ENCODE measurements at places on chromosomes 5 and 9. TPM values are rescaled to one million over a fixed set of nuclear protein-coding genes. Genes with fewer than 3 reads are reported as not detected.

DNA sequence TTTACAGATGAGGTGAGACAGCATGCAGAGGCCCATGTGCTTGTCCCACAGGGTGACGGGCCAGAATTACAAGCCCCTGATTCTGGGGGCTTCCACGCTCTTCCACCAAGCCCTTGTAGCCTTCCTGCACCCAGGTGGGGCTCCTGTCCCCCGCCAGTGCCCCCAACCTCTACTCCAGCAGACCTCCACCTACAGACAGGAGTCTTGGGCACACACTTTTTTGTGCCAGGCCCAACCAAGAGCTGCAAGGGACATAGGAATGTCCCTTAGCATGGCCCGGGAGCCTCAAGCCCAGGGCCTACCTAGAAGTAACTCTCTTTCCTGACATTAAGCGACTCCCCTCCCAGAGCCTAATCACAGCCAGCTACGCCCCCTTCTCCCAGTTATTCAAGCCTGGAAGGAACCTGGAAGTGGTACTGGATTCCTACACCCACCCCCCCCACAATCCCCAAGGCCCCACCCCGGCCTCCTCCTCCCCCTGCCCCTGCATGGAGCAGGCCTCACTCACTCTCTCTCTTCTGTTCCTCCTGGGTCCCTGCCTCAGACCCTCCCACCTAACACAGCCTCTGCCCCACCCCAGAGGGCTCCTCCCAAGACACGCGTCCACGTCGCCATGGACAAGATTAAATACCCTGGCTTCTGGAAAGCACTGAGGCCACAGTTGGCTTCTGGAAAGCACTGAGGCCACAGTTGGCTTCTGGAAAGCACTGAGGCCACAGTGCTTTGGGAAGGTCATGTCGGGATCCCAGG lies 30.5 kb downstream of the ADAMTS2 start:
- no peaks in the 10 kb centered on the region for H3K36me3 ChIP-seq
- no peaks in the 10 kb centered on the region for H3K27me3 ChIP-seq
- peak overlapping the region; percentile 84 for H3K27ac ChIP-seq
- peaks cover 9% of the 10 kb centered on the region for H3K4me1 ChIP-seq
- DNase-seq = no peak

DNA sequence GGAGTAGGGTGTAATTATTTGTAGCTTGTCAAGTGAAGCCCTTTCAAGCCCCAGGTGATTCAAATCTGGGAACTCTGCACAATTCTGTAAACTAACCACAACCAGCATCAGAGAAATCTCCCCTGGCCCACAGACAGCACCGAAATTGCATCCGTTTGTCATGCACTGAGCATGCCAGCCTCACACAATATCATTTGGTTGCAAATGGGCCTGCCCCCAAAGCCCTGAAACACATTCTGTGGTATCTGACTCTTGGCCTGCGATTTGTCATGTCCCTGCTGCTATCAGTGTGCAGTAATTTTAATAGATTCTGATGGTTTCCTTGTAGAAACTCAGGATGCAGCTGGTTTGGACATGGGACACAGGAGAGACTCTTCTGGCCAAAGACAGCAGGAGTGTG lies 35.3 kb downstream of the SNX24 start:
- no peak overlapping the region for H3K4me3 ChIP-seq
- H3K36me3 ChIP-seq = no peaks in the 10 kb centered on the region
- H3K27ac ChIP-seq = no peak overlapping the region
- H3K27me3 ChIP-seq = no peaks in the 10 kb centered on the region

- no peaks in the 10 kb centered on the region for H3K4me1 ChIP-seq
- H3K27me3 ChIP-seq = no peaks in the 10 kb centered on the region
- no peak overlapping the region for H3K27ac ChIP-seq
- no peaks in the 10 kb centered on the region for H3K36me3 ChIP-seq
- no peak overlapping the region for H3K4me3 ChIP-seq
- no peak for DNase-seq
Observed at GRCh38 chr5:78896132-78896531, 89.0 kb downstream of the ARSB start.

DNA sequence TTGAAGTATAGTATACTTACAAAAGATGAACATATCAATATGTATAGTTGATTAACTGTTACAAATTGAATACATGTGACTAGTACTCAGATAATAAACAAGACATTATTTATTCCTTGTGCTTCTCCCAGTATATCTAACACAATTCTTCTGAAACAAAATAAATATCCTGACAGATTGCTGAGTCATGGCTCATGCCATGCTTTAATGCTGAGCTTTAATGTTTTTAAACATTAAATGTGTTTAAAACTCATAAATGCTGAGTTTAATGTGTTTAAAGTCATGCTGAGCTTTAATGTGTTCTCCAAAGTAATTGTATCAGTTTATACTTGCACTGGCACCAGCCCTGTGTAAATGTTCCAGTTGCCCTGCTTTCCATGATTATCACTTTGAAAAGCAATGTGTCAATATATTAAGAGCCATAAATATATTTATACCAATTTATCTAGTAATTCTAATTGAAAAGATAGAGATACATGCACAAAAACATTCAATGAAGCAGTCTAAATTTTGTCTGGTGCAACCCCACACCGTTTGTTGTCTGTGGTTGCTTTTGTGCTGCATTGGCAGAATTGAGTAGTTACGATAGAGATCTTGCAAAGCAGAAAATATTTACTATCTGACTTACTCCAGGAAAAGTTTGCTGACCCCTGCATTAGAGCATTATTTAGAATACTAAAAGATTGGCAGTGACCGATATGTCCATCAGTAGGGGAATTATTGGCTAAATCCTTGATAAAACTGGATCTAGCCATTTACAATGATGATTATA lies 15.7 kb downstream of the KIAA1958 start:
- H3K4me1 ChIP-seq = peaks cover 17% of the 10 kb centered on the region
- no peak for DNase-seq
- H3K27ac ChIP-seq = no peak overlapping the region
- no peak overlapping the region for H3K4me3 ChIP-seq
- H3K27me3 ChIP-seq = no peaks in the 10 kb centered on the region

- no peak overlapping the region for H3K4me3 ChIP-seq
- no peaks in the 10 kb centered on the region for H3K36me3 ChIP-seq
- no peak for DNase-seq
- no peaks in the 10 kb centered on the region for H3K4me1 ChIP-seq
Observed at GRCh38 chr5:11851965-11852716, 52.1 kb downstream of the CTNND2 start.

- H3K4me1 ChIP-seq = no peaks in the 10 kb centered on the region
- peak; percentile 21 for DNase-seq
- no peak overlapping the region for H3K4me3 ChIP-seq
Observed at GRCh38 chr9:108467653-108468324, 388.0 kb downstream of the ACTL7B start.

DNA sequence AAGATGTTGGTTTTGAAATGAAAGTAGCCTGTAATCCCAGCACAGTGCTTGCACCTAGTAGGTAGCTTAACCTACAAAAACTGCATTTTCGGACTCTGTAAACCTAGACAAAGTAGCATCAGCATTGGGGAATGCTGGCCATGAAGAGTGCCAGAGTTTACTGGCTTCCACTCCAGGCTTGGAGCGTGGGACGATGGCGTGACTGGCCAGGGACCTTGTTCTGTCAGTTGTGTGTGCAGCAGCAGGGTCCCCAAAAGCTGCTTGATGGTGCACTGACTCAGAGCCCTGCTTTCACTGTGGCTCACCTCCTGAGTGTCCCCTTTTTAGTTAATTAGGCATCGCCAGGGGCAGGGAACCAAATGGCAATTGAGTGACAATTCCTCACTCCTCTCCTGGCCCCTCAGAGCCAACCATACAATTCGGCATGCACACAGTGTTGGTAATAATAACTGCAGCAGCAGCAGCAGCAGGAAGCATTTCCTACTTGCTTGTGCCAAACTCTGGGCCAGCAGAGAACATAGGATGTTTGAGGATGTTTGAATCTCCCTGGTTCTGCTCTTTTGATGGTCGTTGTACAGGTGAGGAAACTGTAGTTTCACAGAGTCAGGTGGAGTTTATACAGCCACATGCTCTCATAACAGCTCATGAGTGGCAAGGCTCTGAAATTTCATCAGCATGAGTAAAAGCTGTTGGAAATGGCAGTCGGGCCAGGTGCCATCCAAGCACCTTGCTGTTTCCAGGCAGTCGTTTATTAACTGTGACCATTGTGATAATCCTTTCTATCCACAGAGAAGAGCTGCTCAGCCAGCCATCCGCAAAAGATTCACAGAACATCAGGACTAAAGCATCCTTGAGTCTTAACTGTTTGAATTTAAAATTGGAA lies 4.2 kb downstream of the UBE2QL1 start:
- H3K4me3 ChIP-seq = no peak overlapping the region
- H3K4me1 ChIP-seq = no peaks in the 10 kb centered on the region
- no peaks in the 10 kb centered on the region for H3K36me3 ChIP-seq
- peaks cover 60% of the 10 kb centered on the region for H3K27me3 ChIP-seq
- no peak for DNase-seq
- H3K27ac ChIP-seq = no peak overlapping the region

DNA sequence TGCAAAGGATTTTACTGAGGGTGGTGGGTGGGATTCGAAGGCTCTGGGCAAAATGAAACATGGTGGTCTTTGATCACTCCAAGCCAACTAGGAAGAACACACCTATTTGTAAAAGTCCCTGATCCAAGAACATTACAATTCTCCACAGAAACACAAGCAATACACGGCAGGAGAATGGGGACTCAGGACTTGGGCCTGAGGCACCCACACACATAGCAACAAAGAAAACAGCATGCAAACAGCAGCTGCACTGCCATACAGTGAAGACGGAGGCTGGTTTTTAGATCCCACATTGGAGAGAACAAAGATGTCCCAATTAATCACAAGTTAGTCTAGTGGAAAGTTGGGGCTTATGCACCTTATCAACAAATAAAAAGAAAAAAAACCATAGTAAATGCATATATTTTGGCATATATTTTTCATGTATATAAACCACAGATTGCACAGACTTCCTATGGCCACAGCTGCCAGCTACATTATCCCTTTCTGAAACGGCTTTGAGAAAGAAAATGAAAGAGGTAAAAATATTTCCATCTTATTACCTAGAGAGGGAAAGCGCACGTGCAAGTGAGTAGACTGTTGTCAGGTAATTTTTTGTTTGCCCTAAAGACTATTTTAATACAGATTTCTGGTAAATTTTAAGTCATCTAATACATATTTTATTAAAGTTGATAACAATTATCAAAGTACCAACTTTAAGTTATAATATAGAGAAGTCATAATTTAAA lies 410.9 kb downstream of the BNC2 start:
- H3K4me1 ChIP-seq = peaks cover 6% of the 10 kb centered on the region
- H3K27ac ChIP-seq = no peak overlapping the region
- H3K36me3 ChIP-seq = no peaks in the 10 kb centered on the region

- no peak overlapping the region for H3K4me3 ChIP-seq
- no peaks in the 10 kb centered on the region for H3K27me3 ChIP-seq
- peaks cover 4% of the 10 kb centered on the region for H3K4me1 ChIP-seq
- DNase-seq = no peak
- H3K36me3 ChIP-seq = no peaks in the 10 kb centered on the region
Observed at GRCh38 chr9:107927276-107927675, 437.7 kb upstream of the KLF4 start.

DNA sequence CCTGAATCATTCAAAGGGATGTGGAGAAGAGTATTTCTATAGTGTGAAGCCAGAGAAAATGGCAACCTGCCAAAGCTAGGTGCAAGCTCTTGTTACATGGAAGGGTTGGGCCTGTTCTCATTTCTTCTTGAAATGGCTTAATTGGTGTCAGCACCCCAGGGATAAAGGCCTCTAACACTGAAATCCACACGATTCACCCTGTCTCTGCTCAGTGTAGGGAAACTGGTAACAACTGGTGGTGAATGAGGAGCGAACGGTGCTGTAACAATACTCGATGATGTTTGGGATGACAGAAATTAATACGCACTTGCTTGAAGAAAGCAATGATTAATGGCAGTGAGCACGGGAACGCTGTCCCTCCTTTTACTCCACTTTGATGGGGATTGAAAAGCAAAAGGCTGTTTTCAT lies 16.2 kb downstream of the PBX3 start:
- H3K4me1 ChIP-seq = peaks cover 15% of the 10 kb centered on the region
- no peak overlapping the region for H3K4me3 ChIP-seq
- H3K27me3 ChIP-seq = no peaks in the 10 kb centered on the region
- H3K27ac ChIP-seq = no peak overlapping the region
- no peaks in the 10 kb centered on the region for H3K36me3 ChIP-seq

DNA sequence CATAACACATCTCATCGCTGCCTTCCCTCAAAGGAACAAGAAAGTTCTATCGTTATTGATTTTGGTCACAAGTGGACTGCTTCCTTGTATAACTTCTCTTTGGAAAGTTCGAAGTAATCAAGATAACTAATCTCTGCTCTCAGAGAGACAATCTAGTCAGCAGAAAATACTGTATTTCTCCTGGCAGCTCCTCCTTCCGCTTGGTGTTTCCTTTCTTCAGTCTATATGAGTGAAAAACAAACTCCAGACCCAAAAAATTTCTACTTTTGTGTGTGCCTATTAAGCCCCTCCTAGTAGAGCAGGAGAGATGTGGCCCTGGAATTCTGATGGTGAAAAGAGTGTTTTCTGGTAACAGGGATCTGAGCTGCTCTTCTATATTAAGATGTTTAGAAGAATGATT lies 24.5 kb downstream of the OSTF1 start:
- no peak overlapping the region for H3K27ac ChIP-seq
- H3K4me3 ChIP-seq = no peak overlapping the region
- no peaks in the 10 kb centered on the region for H3K4me1 ChIP-seq

DNA sequence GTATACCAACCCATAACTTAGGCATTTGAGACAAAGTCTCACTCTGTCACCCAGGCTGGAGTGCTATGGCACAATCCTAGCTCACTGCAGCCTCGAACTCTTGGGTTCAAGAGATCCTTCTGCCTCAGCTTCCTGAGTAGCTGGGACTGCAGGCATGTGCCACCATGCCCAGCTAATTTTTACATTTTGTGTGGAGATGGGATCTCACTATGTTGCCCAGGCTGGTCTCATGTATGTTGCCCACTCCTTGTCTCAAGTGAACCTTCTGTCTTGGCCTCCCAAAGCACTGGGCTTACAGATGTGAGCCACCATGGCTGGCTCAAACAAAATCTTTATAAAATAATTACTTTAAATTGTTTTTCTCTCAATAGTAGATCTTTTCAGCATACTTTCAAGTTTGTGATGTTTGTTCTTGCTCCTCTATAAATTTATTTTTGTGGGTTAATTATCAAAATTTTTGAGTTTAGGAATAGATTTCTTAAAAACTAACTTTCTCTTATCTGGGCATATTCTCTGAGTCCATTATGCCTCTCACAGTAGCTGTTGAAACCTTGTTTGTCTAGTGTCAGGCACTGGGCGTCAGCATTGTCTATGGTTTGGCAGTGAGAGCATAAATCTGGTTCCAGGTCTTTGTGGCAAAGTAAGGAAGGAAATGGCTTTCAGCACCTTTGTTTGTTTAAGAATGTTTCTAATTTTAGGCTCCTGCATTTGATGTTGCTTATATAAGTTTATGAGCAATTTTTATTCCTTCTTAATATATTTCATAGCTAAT lies 38.7 kb downstream of the NLN start:
- no peaks in the 10 kb centered on the region for H3K27me3 ChIP-seq
- peak; percentile 29 for DNase-seq
- H3K4me3 ChIP-seq = no peak overlapping the region
- H3K4me1 ChIP-seq = no peaks in the 10 kb centered on the region

The IFNB1 gene
- total RNA-seq = not detected

The ARAP3 gene
- total RNA-seq = 4.9 TPM

Measured in hepatocyte (in vitro differentiated cells).